DMS153 (cell line): ENCODE measurements at places on chromosomes 3 and 15.

- DNase-seq, result no peak
These were observed 55.8 kb downstream of the ADCY5 start for GRCh38 chr3:123392871-123393620.

GRCh38 chr3:100420885-100421284 is 19.5 kb downstream of the LNP1 start:
- no peak for DNase-seq

DNA sequence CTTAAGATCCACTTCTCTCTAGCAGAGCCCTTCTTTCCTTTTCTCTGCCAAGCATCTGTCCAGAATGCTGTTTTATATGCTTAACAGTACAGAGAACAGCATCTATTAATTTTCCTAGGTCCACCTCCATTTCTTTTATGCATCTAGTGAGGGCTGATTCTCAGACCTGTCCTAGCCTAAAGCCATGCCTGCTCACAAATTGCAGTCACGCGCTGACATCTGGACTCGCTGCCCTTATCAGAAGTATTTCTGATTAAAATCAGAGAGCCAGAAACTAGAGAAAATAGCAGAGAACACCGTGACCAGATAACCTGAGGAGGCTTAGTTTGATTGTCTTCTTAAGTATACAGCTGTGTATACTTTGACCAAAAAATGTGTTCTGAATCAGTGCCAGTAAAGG is 1.9 kb downstream of the C3orf20 start:
- no peak for DNase-seq

GRCh38 chr15:98951493-98952320 is 55.9 kb downstream of the PGPEP1L start:
- no peak for DNase-seq

DNA sequence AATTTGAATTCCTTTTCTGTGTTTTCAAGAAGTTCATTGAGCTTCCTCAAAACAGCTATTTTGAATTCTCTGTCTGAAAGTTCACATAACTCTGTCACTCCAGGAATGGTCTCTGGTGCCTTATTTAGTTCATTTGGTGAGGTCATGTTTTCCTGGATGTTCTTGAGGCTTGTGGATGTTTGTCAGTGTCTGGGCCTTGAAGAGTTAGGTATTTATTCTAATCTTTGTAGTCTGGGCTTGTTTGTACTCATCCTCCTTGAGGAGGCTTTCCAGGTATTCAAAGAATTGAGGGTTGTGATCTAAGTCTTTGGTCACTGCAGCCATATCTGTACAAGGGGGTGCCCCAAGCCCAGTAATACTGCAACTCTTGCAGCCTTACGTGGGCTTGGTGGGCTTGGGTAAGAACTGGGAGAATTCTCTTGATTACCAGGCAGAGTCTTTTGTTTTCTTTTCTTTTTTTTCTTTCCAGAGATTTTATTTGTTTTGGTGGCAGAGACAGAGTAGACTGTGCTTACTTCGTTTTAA is 19.3 kb upstream of the CCNDBP1 start:
- DNase-seq, result no peak

- no peak for DNase-seq
These were observed 73.0 kb downstream of the SPRED1 start for GRCh38 chr15:38325648-38325990.

DNA sequence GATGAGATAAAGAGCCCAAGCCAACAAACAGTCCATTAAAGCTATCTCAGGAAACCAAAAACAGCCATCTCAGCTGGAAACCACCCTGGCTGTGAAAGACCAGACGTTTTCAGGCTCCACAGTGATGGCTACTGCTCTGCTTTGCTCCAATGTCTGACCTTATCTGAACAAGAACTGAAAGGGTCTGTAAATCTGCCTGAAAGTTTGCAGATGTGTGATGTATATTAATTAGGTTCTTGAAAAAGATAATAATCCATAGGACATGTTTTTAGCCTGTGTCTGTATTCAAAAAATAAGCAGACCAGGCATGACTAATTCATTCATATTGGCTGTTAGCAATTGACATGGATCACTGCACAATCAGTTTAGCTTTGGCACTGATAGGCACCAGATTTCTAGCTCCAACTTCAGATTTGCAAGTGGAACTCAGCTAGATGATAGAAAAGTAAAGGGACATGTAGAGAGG is 611.4 kb upstream of the NAALADL2 start:
- no peak for DNase-seq

- DNase-seq, result no peak
These were observed 69.9 kb downstream of the COL8A1 start for GRCh38 chr3:99708207-99708745.

DNA sequence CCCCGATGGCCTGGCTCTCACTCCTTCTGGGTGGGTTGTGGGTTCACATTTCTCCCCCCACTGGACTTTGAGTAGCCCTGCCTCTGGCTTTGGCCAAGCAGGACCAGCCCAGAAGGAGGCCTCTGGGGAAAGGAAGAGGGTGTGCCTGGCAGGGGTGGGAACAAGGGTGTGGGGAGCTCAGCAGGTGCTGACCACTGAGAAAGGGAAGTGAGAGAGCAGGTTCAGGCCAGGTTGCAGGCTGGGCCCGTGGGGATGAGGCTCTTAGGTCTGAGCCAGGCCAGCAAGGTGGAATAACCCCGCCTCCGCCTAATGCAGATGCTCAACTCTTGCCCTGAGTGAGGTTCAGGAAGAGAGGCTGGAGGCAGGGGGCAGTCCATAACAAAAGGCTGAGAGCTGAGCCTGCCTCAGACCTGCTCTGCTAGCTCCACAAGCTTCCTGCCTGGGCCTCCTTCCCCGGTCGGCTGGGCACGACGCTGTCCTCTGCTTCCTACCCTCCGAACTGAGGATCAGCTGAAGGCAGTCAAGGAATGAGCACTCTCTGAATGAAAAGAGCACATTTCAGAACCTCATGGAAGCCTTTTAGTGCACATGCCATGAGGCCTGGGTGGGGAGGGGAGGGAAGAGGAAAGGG is 82.7 kb downstream of the TLE3 start:
- DNase-seq, result peak; percentile 17

DNA sequence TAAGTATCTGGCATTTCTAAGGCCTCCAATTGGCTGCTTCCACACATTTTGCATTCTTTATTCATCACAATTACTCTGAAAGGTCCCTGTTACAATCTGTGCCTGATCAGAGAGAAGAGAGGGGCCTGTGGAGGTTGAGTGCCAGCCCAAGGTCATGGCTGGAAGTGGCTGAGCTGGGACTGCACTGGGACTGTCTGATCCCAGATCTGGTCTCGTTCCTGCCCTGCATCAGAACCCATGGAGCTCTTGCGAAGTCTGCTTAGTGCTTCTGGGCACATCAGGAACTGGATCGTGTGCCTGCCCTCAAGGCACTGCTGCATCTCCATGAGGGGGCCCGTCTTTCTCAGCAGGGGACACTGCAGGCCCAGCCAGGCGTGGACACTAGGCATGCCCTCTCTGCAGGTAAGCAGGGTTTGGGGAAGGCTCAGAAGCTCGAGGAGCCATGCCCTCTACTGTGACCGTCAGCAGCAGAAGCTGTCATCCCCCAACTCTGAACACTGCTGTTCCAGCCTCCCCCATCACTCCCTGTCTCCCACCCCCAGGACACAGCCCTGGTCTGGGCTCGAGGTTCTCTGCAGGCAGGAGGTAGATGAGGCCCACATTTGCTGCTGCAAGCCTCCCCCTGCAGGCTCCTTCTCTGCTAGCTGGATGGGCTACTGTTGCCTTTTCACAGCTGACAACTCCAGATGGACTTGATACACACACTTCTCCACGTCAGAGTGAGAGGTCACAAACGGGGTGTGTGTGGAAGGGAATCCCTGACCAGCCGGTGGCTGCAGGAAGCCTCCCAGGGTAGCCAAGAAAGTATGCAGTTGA is 96.5 kb upstream of the PRR23E start:
- no peak for DNase-seq

GRCh38 chr3:59862686-59863085 is 812.9 kb upstream of the CFAP20DC start:
- DNase-seq, result no peak

DNA sequence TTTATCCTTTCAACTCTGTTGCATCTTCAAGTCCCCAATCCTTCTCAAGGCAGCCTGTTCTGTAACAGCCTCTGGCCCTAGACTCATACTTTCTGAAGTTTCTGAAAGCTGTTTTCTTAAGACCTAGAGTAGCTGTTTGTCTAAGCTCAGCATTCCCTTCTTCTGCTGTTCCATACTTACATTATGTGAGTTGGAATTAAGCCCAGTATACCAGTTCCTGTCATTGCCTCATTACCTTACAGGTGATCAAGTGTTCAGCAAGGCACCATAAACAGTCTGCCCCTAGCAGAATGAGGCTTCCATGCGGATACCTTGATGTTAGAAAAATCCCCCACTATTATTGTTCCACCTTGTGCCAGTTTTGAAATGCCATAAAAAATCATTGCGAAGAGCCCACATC is 180.6 kb downstream of the PLCL2 start:
- DNase-seq, result peak; percentile 28

- DNase-seq, result no peak
These were observed 64.9 kb downstream of the PLSCR2 start for GRCh38 chr3:146404436-146404835.

DNA sequence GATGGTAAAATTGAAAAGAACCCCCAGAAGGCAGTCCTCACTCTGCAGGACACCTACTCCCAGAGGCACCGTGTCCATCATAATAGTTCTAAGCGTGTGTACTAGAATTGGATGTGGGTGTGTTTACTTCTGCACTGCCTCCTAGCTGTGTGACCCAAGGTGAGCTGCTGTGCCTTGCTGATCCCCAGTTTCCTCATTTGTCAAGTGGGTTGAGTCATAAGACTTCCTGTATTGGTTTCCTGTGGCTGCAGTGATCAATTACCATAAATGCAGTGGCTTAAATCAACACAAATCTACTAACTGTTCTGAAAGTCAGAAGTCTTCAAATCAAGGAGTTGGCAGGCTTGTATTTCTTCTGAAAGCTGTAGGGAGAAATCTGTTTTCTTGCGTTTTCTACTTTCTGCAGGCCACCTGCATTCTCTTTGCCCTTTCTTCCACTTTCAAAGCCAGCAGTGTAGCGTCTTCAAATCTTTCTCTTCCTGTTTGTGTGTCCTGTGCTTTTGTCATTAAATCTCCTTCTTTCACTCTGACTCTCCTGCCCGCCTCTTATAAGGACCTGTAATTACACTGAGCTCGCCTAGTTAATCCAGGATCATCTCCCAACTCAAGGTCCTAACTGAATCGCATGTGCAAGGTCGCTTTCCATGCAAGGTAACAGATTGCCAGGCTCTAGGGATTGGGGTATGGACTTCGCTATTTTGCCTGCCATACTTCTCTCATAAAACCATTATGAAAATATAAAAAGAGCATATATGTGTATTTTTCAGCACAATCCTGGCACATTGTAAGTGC is 59.0 kb downstream of the RORA start:
- DNase-seq, result no peak

GRCh38 chr3:125594125-125594524 is 1.2 kb downstream of the OSBPL11 start:
- no peak for DNase-seq

- DNase-seq, result no peak
These were observed 9.2 kb downstream of the SLTM start for GRCh38 chr15:58924327-58924726.

DNA sequence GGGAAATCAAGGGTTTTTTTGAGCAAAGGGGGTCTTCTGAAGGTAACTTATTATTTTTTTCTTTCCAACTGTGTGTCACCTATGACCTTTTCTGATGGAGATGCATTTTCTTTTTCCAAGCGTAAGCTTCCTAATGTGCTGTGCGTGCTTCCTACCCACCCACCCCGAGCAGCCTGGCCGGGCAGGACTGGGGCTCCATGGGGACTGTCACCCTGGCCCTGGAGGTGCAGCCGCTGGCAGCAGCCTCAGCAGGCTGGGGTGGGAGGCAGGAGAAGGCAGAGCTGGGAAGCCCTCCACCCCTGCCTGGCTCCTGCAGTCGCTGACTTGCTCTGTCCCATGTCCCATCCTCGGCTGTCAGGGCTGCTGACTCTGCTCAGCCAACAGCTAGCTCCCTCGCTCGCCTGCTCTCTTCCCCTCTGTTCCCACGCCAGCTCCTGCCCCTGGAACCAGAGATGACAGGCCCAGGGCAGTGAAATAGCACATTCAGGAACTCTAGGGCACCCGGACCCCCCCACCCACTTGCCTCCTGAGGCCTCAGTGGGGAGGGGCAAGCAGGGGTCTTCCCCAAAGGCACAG is 21.4 kb downstream of the IDH2 start:
- DNase-seq, result no peak

GRCh38 chr3:12556314-12556689 is 585 bp upstream of the MKRN2 start:
- no peak for DNase-seq

GRCh38 chr3:67610458-67610857 is 44.0 kb downstream of the SUCLG2 start:
- no peak for DNase-seq

DNA sequence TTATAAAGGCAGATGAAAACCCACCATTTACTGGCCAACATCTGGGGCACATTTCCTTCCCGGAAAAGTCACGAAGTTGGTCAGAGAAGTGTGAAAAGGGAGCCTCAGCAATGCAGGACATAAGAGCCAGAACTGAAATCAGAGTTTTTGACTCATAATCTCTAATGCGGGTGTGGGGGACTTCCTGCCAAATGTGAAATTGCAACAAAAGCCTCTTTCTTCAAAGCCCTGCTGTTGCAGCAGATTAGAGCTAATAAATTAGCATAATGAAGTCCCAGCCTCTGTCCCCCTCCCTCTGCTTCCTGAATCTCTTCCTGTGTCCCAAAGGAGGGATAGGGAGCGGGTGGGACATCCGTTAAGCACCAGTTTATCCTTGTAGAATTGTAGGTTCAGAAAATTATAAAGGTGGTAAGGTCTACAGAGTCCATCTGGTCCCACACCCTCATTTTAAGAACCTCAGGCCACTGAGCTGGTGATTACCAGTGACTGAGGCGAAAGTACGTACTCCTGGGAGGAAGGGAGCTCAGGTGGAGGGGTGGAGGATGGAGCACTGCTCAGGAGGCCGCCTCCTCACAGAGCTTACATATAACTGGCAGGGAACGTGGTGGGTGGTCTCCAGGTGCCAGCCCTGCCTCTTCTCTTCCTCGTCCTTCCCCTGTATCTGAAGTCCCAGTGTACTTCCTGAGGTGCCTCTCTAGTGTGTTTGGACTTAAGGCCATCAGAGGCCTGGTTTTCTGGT is 35.0 kb downstream of the ST6GAL1 start:
- no peak for DNase-seq

DNA sequence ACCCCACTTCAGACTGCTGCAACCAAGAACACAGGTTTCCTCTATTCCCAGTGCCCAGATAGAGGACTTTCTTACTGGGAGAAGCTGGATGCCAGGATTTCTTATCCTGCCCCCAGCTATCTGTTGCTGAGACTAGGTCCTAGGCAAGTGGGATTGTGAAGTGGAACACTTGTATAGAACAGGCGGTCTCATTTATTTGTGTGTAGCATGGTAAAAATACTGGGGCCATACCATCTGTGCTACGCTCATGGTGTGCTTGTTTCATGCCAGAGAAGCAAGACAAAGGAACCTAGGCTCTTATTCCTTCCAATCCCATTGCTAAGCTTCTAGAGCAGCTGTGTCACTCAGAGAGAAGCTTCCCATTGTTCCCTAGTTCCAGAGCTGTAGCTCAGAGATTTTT is 191.5 kb upstream of the EPHA6 start:
- no peak for DNase-seq

GRCh38 chr3:27046351-27046750 is 322.8 kb downstream of the NEK10 start:
- DNase-seq, result no peak

- peak; percentile 26 for DNase-seq
These were observed 77.2 kb downstream of the RTP4 start for GRCh38 chr3:187445356-187445755.

- no peak for DNase-seq
These were observed 75.2 kb downstream of the APBA2 start for GRCh38 chr15:28960979-28961378.

- DNase-seq, result no peak
These were observed 6.6 kb downstream of the MOBP start for GRCh38 chr3:39474126-39474515.

GRCh38 chr15:63157891-63158431 is 684 bp upstream of the RPS27L start:
- no peak for DNase-seq
